ENCODE measurements at places on chromosomes 7 and 10.

DNA sequence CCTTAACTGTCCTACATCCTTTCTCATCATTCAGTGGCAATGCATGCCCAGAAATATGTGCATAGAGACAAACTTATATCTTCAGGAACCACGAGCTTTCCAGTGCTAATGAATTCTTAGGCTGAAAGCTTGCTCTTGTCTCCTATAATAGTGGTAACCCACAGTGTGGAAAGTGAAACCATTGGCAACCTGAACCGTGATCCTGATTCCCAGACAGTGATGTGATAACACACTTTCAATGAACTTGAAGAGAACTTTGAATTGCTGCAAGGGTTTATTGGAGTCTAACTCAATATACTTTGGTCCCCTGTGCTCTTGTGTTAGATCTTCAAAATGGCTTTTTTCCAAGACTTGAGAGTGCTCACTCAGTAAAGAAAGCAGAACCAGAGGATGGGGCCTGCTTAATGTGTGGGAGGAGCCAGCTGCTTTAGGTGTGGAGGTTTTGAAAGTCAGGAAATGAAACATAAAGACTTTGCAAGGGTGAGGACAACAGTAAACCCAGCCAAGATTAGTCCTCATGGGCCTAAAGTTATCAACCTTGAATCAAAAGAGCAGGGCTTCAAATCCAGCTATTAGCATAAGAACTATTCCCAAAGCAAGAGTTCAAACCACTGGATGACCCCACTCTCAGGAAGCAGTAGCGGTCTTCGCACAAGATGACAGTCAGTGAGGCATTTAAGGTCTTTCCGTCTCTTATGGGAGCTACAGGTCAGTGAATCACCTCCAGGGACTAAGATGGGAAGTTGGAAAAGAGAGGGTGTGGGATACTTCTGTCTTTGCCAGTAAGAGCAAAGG, 332.4 kb upstream of the NRP1 start:
- DNase-seq = no peak

- DNase-seq = no peak
Observed at GRCh38 chr7:36284456-36285090, 105.1 kb upstream of the ANLN start.

DNA sequence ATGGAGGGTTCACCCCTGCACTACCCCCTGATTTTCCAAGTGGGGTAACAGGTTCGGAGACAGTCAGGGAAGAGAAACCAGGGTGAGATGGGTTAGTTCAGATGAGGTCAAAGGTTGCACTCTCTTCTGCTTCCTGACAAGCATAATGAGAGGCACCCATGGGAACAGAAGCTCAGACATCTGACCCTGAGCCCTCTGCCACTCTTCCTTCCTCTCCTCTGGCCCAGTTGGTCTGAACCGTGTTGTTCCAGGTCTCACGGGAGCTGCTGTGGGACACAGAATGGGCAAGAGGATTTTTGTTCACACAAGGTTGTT, 38.4 kb downstream of the DNAJB12 start:
- no peak for DNase-seq

GRCh38 chr7:116307253-116307652, 96.9 kb downstream of the TES start:
- DNase-seq = no peak

DNA sequence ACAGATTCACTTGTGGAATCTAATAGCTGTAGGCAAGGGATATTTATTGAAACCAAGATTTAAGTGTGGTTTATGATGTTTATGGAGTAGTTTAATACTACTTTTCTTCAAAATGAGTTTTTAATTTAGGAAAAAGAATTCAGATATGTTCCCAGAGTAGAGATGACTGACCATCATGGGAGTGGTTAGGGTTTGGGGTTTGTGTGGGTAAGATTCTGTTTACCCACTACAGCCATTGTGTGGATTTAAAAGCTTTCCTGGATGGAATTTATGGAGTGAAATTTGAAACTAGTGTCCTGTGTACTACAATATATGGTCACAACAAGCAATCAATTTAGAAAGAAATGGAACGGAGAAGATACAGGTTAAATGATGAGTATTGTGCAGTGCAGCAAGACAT, 453.5 kb downstream of the AUTS2 start:
- DNase-seq = no peak

DNA sequence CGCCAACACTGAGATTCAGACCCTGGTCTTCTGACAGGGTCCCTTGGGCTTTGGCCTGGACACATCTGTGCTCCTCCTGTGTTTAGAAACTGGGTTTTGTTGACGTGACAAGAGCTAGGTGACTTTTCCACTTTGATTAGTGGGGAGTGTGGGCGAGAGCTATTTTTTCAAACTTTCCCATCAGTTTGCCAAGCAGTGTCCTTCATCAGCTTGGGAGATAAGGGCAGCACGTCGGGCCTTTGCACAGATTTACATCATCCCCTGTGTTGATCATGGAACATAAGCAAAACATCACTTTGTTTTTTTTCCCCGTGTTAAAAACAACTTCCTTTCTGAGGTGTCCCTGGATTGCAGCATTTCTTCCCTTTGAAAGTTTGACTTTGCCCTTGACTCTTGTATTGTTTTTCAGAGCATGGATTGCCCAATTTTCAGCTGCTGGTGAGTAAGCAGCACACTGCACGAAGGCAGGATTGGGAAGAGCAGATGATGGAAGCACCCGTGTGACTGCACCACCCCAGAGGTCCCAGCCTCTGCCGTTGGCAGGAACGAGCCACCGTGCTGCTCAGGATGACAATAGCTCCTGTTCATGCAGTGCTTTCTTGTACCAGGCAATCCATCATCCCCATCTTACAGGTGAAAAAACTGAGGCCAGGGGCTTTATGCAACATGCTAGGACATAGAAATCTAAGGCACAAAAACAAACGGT, 6.4 kb upstream of the IGFBP1 start:
- no peak for DNase-seq

DNA sequence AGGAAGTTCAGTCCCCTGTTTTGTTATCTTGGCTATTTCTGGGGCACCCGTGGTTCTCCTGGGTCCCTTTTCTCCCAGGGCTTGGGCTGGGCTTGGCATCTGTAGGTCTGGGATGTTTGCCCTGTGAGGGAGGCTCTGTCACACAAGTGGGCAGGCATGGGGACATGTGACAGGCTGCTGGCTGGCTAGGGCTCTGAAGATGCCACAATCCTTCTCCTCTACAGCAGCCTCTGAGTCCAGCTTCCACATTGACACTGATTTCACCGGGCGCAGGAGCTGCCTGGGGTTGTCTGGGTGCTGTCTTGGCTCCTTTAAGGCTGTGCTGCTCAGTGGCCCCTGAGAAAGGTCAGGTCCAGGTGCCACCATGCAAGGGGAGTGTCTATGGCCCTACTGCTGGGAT, 37.4 kb upstream of the ZNF716 start:
- no peak for DNase-seq

- DNase-seq = no peak
Observed at GRCh38 chr10:79030705-79031104, 38.1 kb upstream of the ZMIZ1 start.

DNA sequence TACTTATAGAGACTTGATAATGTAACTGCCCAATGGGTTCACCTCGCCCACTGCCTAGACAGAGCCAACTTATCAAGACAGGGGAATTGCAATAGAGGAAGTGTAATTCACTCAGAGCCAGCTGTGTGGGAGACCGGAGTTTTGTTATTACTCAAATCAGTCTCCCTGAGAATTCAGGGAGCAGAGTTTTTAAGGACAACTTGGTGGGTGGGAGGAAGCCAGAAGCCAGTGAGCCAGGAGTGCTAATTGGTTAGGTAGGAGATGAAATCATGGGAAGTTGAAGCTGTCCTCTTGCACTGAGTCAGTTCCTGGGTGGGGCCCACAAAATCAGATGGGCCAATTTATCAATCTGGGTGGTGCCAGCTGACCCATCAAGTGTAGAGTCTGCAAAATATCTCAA, 20.1 kb upstream of the C7orf33 start:
- no peak for DNase-seq

DNA sequence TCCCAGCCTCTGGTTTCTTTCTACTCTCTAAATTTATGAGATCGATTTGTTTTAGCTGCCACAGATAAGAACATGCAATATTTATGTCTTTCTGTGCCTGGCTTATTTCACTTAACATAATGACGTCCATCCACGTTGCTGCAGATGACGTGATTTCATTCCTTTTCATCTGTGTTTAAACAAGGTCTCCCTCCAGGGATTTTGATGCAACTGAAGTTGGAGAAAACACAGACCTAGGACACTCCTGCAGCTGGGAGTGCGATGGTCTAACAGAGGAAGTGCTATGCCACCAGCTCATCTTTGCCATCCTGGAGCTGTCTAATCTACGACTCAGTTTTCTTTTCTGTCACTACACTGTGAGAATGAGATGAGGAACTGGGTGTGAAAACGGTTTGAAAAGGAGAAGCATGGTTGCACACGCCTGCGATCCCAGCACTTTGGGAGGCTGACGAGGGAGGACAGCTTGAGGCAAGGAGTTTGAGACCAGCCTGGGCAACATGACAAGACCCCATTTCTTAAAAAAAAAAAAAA, 1.5 kb upstream of the KCTD7 start:
- no peak for DNase-seq
